ENCODE measurements at places on chromosomes 3 and 15. TPM values are rescaled to one million over a fixed set of nuclear protein-coding genes. Genes with fewer than 3 reads are reported as not detected.

Gene CACNA1D
- total RNA-seq = 0.49 TPM

Gene GNB4
- total RNA-seq = 23.5 TPM

Gene HCLS1
- total RNA-seq = 0.49 TPM

Gene CRTC3
- total RNA-seq = 11.9 TPM

Gene WWTR1
- 147 TPM for total RNA-seq

Gene NOX5
- total RNA-seq = 0.16 TPM

Gene GADL1
- total RNA-seq = 0.13 TPM

Gene CP
- not detected for total RNA-seq

Gene FOXL2NB
- not detected for total RNA-seq

Gene KLF15
- 0.33 TPM for total RNA-seq

Gene TGM4
- total RNA-seq = 0.65 TPM

Gene GOLGA6B
- total RNA-seq = not detected

Gene TMEM42
- total RNA-seq = 42.3 TPM

Gene MST1R
- 2.0 TPM for total RNA-seq

Gene GREM1
- total RNA-seq = 78.7 TPM

Gene TMEM108
- 2.4 TPM for total RNA-seq

Gene FBXO40
- not detected for total RNA-seq

Gene CFAP91
- 3.2 TPM for total RNA-seq

Gene PRSS50
- total RNA-seq = 0.16 TPM

Gene IQCH
- 1.1 TPM for total RNA-seq
